ENCODE measurements at places on chromosomes 16 and 17.

DNA sequence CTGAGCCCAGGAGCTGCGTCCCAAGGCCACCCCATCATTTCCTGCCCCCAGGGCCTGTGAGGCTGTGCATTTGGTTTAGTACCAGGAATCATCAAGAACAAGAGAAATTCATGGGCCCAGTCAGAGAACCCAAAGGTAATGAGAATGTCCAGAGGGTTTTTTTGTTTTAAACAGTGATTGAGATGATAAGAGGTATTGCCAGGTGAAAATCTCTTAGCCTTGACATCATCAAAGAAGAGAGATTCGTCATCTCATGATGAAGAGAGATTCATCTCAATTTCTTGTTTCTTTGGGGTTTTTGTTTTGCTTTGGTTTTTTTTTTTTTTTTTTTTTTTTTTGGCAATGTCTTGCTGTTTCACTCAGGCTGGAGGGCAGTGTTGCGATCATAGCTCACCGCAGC is 170.6 kb upstream of the CACNG5 start:
- no peak for DNase-seq

GRCh38 chr16:68481636-68482035 is 33.3 kb upstream of the SMPD3 start:
- no peak for DNase-seq

DNA sequence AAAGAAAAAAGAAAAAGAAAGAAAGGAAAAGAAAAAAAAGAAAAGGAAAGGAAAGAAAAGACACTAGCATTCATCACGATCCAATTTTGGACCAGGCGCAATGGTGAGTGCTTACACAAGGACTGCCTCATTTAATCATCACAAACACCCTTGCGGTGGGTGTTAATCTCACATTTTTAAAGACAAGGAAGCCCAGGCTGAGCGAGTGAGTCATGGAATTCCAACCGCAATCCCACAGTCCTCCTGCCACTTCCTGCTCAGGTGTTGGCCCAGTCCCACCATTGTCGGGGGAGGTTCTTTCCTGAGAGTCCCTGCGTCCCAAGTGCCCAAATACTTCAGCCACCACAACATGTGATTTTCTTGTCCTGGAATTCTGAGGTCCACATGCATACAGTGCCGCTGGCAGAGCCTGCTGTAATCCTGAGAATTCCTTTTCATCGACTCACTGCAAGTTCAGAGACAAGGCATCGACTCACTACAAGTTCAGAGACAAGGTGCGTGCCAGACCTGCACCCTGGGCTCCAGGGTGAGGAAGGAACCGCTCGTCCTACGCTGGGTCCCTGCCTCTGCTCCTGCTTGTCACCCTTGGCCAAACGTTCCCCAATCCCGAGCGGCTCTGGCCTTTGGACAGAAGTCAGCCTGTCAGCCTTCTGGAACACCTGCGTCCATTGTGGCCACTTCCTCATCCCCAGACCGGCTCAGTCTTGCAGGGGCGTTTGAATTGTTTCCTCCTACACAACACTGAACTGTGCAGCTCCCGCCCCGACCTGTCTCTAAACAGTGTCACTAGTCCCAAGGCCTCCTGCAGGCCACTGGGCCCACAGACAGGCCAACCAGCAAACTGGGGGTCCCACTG is 5.8 kb downstream of the ZG16B start:
- peak; percentile 96 for DNase-seq

DNA sequence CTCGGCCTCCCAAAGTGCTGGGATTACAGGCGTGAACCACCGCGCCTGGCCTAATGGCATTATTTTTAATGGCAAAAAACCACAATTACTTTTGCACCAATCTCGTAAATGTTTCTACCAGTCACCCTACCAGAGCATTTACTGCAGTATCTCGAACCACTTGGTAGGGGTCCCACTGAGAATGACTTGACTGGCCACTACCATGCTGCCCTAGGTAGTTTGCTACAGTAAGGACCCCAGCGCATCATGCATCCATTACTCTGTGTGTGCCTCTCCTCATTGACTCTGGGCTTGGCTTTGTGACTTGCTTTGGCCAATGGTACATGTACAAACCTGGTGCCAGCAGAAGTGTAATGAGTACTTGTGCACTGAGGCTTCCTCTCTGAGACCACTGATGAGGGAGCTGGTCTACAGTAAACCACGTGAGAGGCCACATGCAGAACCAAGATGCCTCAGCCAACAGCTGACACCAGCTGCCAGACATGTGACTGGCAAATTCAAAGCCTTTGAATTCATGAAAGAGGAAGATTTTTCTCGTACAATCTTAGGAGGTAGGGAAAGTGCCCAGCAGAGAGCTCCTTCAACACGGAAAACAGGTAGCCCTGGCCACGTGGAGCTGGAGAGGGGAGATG is 421.7 kb upstream of the C16orf82 start:
- DNase-seq = no peak

GRCh38 chr16:7765079-7765550 is 432.5 kb downstream of the RBFOX1 start:
- no peak for DNase-seq
